ENCODE measurements at places on chromosomes 3 and 15.

DNA sequence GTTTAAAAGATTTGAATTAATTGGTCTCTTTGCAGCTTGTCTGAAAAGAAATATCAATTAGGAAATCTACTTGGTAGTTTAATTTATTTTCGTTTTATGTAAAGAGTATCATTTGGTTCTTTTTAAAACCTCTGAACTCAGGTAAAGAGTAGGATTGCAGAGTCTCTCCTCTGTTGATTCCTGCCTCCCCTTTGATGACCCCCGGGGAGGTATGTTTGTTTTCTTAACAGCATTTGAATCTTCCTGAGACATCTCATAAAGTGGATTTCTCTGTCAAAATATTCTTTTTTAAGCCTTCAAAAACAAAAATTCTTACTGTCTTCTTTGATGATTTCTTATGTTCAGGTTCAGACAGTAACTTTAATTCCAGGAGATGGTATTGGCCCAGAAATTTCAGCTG lies 8.0 kb downstream of the IDH3A start:
- DNase-seq: no peak

DNA sequence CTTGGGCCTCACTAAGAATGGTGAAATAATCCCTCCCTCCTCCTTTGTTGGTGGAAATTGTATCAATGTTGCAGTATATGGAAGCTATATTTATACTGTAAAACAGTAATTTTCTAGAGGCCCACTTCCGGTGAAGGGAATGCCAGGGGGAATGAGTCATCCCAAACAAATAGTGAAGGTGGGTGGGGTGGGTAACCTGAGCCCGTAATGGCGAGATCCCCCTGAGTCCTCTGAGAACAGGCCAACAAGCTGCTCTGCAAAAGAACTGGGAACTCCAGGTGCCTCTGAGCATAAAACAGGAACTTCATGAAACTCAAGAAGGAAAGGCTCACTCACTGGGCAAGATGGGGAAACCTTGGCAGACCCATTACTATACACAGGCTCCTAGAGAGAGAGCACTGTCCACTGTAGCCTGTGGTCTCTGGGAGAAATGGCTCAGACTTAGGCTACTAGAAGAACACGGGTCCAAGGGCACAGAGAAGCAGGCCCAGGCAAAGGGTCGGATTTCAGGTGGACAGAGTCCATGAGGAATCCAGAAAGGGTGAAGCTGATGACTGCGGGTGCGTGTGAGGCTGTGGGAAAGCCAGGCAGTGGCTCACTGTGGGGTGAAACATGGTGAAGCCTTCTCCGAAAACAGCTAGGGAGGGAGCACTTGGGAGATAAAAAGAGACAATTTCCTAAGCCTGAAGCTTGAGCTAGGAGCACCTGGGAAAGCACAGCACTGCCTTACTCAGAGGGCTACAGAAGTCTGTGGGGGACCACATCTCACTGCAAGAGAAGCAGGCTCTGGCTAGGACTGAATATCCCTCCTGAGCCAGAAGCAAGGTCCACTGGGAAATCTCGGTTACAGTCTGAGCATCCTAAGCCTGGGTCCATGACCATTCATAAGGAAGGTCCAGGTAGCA lies 19.8 kb downstream of the LARP6 start:
- no peak for DNase-seq

GRCh38 chr15:62777671-62778070 lies 264.9 kb upstream of the TPM1 start:
- DNase-seq: no peak

DNA sequence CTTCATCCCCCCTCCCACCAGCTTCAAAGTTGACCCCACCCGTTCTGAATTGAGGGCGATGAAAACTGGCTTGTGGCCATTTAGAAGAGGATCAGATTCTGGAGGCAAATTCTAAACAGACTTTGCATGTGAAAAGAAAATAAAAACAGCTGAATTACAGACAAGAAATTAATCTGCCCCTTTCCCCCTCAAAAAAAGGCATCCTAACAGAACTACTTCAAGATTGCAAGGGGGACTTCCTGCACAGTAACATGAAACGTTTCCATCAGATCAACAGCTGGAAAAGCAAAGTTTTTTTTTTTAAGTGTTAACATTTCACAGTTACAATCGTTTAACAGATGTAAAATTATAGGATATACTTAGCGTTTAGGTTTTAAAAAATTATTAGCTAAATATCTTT lies 229.3 kb downstream of the RORA start:
- no peak for DNase-seq

- no peak for DNase-seq
These were observed 9.4 kb upstream of the PCSK6 start for GRCh38 chr15:101498717-101499480.

DNA sequence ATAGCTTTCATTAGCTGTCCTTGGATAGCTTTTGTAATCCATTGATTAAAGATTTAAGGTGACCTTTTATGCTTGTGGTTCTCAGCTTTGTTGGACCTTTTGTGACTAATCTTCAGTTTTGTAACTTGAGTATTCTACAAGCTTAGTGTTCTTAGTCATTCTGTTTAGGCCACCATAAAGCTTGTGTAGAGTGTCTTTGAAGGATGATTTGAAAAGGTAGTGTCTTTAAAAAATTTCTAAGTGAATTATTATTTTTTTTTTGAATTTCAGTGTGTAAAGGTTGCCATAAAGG lies 7.5 kb downstream of the MORF4L1 start:
- no peak for DNase-seq

DNA sequence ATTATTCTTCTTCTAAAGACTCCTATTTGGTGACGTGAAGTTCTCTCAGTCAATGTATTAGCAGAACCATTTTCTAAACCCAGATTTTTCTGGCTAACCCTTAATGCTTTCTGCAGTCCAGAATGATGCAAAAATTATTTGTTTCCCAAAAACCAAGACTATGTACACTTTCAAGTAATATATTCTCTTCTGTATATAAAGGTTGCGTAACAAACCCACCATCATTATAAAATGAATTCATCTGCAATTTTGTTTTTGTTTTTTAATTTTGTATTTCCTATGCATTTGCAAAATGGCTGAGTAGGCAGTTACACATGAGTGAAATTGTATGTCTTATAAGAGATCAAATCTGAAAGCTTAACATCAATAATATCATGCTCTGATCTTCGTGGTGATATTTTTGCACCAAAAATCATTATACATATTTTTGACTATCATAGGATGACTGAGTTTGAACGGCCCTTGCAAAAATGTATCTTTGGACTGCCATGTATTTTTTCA lies 593.6 kb downstream of the ZIC1 start:
- DNase-seq: no peak

GRCh38 chr3:46748170-46748569 lies 30.5 kb upstream of the PRSS50 start:
- no peak for DNase-seq

- DNase-seq: no peak
These were observed 5.0 kb downstream of the GPR156 start for GRCh38 chr3:120280026-120280425.

DNA sequence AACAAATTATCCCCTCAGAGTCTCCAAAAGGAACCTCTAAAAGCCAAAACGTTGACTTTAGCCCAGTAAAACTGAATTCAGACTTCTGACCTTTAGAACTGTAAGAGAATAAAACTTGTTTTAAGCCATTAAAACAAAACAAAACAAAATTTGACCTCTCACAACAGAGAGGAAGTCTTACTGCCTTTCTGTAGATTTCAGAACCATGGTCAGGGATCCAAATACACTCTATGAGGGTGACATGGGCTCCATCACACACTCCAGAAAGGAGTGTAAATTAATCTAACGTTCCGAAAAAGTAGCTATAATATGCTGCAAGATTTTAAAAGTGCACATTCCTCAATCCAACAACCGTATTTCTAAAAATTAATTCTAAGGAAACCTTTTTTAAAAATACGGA lies 19.2 kb upstream of the RPL14 start:
- no peak for DNase-seq

DNA sequence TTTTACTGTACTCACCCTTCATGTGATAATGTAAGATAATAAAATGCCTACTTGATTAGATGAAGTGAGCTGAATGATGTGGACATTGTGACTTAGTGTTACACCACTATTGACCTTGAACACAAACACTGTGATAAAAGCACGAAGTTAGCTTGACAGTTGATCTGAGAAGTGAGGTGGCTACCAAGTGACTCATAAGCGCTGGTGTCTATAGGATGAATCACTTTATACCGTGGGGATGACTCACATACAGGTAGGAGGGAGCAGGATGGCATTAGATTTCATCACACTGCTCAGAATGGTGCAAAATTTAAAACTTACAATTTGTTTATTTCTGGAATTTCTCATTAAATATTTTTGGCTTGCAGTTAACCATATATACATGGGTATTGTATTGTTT lies 174.7 kb upstream of the CNTN3 start:
- no peak for DNase-seq

- DNase-seq: no peak
These were observed 3.9 kb upstream of the MUSTN1 start for GRCh38 chr3:52838561-52839267.

- no peak for DNase-seq
These were observed 5.8 kb upstream of the MTMR10 start for GRCh38 chr15:30997270-30997669.

DNA sequence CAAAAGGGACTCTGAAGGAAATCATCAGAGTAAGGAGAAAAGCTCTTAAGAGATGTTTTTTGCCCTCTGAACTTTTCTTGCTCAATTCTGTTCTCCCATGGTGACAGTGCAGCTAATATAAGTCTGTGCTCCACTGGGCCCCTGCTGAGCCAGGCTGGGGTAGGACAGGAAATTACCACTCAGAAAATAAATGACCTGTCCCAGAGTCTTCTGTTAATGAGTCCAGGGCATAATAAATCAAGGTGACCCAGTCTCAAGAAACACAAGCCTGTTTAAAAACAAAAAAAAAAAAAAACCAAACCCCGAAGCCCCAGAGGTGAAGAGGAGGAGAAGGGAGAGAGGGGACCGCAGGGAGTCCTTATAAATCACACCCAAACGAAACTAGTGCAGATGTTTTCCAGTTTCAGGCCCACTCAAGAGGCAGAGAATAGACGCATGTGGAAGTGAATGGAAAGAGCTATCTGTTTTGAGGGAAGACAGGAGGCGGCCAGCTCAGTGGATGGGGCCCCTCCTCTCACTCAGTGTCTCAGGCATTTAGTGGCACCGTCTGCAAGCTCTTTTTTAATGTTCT lies 59.8 kb upstream of the BOC start:
- DNase-seq: no peak

- no peak for DNase-seq
These were observed 67.6 kb downstream of the MITF start for GRCh38 chr3:69806735-69807438.

DNA sequence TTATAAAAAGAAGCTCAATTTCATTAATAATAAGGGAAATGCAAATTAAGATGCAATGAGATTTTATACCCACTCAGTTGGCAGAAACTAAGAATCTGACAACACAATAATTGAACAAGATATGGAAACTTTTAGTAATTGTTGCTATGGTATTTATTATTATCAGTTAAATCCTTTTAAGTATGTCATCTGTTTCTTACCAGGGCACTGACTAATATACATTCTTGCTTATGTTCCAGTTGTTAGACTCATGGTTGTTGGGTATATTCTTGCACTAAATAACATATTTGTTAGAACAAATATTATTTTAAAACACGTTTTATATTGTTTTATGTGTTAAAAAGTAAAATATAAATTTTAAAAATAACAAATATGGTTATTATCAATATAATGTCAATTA lies 690.3 kb downstream of the MECOM start:
- DNase-seq: no peak

DNA sequence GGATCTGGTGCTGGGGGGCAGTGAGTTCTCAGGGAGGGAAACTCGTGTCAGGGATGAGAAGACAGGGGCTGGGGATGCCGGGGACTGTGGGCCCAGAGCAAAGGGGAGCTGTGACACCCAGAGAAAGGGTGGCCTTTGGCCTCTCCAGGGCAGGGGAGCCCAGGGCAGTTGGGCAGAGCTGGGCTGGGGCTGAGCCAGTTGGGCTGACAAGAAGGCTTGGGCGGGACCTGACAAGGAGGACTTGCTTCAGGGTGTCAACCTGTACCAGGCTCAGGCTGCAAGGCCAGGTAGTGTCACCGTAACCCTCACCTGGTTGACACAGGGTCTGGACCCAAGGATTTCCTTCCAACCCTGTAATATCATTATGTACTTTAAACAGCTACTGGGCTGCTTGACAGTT lies 13.2 kb upstream of the ANPEP start:
- no peak for DNase-seq

DNA sequence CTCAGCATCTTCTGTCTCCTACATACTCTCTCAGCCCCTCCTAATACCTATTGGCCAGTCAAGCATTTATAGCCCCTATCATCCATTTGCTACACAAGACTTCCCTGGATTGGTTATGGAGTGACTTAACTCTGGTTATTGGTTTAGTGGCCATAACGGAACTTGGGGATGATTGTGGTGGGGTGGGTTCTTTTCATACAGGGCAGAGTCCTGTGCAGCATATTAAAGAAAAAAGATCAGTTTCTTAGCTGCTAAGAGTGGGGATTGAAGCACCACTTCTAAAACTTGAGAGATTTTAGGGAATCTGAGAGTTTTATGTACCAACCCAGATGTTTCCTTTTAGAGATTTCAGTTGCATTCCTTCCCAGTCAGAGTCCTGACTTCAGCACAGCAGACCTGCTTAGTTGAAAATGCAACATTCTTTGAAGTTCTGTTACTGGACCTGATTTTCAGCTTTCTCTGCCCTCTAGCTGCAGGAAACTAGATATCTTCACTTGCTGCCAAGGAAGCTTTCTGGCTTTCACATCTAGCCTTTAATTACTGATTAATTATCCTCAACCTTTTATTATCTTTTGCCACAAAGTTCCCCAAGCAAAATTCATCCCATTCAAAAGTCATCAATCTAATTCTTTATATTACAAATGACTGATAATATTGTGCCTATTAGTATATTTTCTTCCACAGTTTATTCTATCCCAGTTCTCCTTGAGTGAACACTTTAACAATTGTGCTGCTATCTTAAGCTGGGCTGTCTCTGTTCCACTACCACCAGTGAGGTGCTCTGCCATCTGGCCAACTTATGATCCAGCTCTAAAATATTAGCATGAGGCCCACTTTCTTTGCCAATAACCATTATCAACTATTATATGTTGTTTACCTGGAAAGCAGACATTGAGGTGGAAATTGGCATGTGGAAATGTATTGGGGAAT lies 906.0 kb upstream of the ALCAM start:
- DNase-seq: no peak

GRCh38 chr3:151753846-151754245 lies 20.1 kb downstream of the AADACL2 start:
- no peak for DNase-seq

GRCh38 chr3:101928890-101929289 lies 79.6 kb downstream of the NFKBIZ start:
- DNase-seq: no peak

DNA sequence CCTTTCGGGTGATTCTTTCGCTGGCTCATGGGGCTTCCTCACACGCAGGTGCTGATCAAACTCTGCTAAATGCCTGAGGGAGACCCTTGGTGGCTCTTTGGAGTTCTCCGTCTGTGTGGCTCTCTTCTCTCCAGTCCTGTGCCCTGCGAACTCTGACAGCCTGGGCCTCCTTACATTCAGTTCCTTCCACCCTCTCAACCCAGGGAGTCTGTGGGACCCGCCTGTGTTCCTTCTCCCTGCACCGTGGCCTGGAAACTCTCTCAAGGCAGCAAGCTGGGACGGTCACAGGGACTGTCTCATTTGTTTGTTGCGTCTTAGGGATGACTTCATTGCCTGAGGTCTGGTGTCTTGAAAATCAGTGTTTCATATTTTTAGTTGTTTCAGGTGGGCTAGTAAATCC lies 37.0 kb upstream of the CORO2B start:
- no peak for DNase-seq

- no peak for DNase-seq
These were observed 428.7 kb upstream of the EPHA3 start for GRCh38 chr3:88678747-88679146.

Measured in stimulated activated CD8-positive, alpha-beta memory T cell treated with anti-CD3 and anti-CD28 coated beads, Interleukin-7, amount 100 ng/mL, for 4 hours (primary cell).